ENCODE measurements at places on chromosomes 4 and X.

GRCh38 chr4:174681723-174682300 is 147.2 kb downstream of the GLRA3 start:
- no peak for DNase-seq

DNA sequence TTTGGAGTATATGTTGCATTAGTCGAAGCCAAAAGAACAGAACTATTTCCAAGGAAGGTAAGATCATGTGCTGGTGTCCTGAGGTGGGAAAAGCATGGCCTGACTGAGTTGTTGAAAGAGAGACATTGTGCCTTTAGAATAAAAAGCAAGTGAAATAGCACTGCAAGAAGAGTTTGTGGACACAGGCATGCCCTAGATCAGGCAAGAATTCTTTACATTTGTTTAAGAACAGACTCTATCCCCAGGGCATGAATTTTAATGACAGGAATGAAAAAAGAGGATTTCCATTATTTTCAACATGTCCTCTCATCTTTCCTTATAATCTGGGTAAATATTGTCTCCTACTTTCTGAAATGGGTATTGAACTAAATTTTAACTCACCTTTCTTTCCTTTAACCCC is 516.2 kb upstream of the GALNT7 start:
- DNase-seq, result no peak

- DNase-seq, result no peak
Measured at GRCh38 chr4:130131536-130131935, 1035.6 kb downstream of the C4orf33 start.

DNA sequence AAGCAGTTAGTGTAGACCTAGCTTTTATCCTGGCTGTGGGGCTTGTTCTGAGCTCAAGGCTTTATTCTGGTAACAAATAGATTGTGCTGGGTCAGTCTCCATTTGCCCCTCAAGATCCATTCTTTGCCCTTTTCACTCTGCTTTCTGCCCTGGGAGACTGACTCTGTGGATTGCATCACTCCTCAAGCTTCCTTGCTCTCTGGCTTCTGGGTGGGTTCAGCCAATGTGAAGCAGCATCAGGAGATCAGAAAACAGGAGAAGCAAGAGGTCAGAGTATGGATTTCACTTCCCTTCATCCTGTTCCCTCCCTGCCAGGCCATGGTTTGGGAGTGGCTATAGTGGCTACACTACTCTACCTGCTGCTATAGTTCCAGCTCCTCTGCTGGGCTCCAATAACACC is 184.1 kb upstream of the NDP start:
- no peak for DNase-seq

- no peak for DNase-seq
Measured at GRCh38 chrX:109928596-109929335, 74.1 kb upstream of the TMEM164 start.

DNA sequence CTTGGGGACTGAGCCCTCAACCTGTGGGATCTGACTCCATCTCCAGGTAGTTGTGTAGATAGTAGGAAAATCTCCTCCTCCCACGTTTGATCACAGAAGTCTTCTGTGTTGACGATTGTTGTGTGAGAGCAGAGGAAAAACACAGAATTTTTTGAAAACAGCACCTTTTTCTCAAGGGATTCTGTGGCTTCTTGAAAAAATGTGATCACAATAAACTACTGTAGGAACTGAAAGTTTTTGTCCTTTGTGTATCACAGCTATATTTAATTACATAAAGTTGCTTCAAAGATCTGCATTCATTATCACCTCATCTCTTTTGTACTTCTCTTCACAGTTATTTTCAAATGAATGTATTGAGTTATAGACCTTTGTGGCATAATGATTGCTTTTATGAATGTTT is 85.1 kb downstream of the AFF1 start:
- no peak for DNase-seq

DNA sequence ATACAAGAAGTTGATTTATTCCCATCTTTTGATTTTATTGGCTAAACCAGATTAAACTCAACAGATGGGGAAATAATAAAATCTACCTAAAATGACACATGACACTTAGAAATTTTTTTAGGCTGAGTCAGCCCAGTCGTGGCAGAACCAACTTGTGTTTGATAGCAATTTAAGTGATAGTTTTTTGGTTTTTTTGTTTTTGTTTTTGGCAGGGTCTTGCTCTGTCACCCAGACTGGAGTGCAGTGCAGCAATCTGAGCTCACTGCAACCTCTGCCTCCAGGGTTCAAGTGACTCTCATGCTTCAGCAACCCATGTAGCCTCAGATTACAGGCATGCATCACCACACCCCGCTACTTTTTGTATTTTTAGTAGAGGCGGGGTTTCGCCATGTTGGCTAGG is 370.3 kb upstream of the NOCT start:
- DNase-seq, result no peak

GRCh38 chr4:73343432-73343831 is 60.7 kb upstream of the ALB start:
- no peak for DNase-seq

DNA sequence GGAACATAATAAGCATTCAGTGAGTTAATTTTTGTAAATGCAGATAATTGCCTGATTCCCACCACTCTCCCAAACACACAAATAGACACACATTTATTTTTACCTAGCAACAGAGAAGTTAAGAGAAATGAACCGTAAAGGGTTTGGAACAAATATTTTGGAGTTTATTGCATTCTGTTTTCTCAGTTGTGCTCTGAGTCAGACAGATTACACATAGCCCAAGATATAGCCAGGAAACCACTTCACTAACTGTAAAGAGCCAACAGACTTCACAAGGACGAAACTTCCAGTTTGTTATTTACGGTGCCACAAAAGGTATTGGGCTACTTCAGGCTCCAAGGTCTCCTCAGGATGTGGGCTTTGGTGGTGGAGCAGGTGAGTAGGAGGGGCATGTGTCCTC is 217.0 kb downstream of the BMPR1B start:
- DNase-seq, result no peak

GRCh38 chr4:104395168-104395614 is 99.5 kb downstream of the CXXC4 start:
- DNase-seq, result no peak

DNA sequence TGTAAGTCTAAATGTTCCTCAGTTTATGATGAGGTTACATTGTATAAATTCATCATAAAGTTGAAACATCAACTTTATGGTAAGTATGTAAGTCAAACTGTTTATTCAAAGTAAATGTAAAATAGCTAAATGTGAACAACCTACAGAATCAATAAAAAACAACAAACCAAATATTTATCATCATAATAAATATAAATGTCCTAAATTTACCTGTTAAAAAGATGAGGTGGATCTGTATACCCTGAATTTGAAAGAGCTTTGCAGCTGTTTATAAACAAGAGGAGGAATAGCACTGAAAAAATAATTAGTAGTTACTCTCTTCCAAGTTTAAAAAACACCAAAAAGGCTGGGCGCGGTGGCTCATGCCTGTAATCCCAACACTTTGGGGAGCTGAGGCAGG is 13.7 kb downstream of the ABHD18 start:
- DNase-seq, result no peak

GRCh38 chr4:147924604-147925412 is 192.9 kb downstream of the ARHGAP10 start:
- DNase-seq, result no peak

Measured in stimulated activated CD4-positive, alpha-beta T cell treated with anti-CD3 and anti-CD28 coated beads, Interleukin-12 subunit alpha, Interleukin-12 subunit beta, amount 100 ng/mL, for 24 hours (primary cell).